Stimulated activated CD4-positive, alpha-beta T cell treated with anti-CD3 and anti-CD28 coated beads, Interleukin-2, amount 100 ng/mL, for 4 hours (primary cell): ENCODE measurements at places on chromosomes 11 and 22.

DNA sequence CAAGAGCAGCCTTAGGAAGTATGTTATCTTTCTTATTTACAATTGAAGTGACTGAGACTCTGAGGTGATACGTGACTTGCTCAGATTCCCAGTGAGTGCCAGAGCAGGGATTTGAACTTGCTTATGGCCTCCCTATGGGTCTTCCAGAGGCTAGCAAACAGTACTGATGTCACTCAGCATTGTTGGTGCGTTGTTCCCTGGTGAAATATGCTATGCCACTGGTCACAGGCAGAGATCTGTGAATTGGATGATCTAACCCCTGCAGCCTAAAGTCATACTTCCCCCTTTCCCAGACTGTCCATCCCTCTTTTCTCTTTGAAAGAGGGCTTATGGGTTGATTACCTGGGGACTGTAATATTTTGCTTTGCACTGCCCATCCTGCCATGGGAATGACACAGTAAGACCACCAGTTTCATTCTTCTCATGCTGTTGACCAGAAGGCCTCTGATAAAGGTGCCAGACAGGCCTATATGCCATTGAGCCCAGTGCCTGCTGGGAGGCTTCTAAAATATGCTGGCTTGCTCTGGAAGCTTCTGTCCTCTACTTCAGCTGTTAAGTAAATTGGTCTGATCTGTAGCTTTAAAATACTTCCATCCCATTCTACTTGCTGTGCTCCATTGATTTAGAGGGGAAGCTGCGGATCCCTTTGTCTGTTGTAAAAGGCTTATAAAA, 152.2 kb upstream of the E2F8 start:
- no peak for DNase-seq

GRCh38 chr11:2693271-2694261, 6.2 kb downstream of the KCNQ1OT1 start:
- no peak for DNase-seq

DNA sequence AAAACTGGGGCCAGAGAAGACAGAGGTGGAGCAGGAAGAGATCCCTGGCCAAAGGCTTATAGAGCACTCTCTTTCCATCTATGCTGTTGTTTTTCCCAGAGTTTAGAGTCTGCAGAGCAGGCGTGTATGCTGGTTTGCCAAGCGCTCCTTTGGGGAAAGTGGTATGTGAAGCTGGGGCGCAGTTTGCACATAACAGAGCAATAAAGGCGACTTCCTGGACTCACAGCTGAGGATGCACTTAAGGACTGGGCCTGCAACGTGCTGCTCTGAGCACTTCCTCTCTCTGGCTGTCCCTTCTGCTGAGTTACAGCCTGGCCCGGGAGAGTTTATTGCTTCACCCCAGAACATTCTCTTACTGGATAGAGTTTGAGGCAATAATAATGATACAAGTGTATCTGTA, 41.7 kb downstream of the THAP12 start:
- DNase-seq: no peak

DNA sequence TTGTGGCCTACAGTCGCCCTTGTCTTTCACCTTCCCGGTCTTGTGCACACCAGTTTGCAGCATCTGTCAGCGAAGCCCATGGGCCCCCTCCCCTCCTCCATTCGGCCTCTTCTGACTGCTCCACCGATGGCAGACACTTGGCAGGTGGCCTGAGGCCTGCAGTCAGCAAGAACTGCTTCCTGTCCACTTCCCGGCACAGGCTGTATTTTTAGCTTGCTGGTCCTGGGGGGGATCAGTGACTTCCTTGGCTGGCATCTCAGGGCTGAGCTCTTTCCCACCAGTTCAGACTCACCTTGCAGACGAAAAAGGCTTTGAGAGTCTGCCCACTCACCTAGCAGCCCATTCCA, 106.4 kb downstream of the SYN3 start:
- no peak for DNase-seq

DNA sequence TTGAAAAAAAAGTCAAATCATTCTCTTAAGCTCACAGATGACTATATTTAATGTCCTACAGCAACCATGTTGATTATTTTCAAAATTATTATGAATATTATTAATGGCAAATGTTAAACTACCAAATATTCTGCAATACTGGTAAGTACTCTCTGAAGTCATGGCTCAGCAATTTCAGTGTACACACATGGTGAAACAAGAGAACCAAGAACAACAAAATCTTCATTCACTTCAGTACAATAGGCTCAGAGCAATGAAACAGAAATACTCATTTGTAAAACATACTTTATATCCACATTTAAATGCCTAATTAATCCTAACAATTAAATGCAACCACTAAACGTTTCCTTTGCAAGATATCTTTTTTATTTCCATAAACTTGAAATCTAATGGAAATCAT, 347.2 kb downstream of the TTC28 start:
- DNase-seq: no peak

GRCh38 chr22:43828725-43828997, 16.6 kb upstream of the EFCAB6 start:
- DNase-seq: no peak

DNA sequence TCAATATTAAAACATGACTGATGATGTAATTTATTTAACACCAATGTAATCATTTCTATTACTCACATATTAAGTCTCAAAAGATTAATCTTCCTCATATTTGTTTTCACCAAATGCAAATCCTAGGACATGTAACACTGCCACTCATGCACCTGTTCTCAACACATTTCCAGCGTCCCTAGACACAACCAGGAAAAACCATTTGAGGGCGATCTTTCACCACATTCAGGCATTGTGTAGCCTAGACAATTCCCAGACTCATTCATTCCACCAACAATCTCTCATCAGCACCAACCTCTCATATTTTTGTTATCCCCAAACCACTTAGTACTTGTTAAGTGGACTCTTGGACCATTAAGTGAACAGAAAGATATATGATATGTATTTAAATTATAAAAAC, 66.1 kb downstream of the SLC36A4 start:
- DNase-seq: no peak

DNA sequence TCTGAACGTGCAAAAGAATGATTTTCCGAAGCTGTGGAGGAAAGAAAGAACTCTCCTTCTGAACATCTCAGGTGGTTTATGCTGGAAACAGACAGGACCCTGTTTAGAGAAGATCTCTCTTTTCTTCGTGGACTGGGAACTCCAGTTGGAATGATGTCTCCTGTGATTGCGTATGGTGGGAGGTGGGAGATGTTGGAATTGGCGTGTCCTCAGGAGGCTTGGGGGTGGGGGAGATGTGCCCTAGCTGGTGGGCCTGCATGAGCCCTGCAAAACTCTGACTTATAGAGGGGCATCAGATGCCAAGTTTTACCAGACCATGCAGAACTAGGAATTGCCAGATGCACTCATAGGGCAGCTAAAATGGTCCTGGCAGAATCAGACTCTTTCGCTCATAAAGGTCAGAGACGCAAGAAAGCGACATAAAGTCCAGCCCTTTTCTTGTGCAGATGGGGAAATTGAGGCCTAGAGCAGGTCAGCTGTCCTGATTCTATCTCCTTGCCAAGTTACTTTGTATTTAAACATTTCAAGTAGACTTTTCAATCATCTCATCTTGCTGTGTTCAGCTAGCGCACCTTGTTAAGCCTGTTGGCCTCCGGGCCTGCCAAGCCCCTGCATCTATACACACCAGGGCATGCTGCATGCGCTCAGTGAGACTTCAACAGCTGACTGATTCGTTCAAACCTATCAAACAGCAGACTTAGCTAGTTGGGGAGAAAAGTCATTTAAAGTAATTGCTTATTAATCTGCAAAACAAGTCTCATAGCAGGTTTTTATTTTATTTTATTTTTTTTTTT, 34.2 kb upstream of the EHF start:
- DNase-seq: no peak

GRCh38 chr22:17964156-17964555, 60.2 kb downstream of the MICAL3 start:
- DNase-seq: no peak

DNA sequence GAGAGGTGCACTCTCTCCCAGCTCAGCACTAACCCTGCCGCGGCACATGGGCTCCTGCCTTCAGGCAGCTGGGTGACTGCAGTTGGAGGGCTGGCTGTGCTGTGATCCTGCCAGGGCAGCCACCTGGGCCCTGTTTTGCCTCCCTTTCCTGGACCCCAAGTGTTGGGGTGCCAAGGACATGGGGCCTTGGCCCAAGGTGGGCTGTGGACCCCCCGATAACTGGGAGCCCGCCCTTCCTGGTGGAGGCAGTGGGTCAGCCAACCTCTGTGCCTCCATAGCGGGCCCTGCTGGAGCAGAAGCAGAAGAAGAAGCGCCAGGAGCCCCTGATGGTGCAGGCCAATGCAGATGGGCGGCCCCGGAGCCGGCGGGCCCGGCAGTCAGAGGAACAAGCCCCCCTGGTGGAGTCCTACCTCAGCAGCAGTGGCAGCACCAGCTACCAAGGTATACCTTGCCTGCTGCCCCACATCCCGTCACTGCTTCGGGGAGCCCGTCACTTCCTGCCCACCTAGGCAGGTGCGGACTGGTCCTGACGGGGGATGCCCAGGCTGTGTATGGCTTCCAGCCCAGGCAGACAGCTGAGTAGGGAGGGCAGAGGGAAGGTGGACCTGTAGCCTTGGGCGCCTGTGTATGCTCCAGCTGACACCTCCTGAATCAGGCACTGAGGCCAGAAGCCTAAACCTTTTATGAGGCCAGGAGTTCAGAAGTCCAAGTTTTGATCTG, 8.9 kb downstream of the TUB start:
- DNase-seq: no peak

GRCh38 chr11:27427183-27427980, 45.2 kb downstream of the LGR4 start:
- DNase-seq: no peak

DNA sequence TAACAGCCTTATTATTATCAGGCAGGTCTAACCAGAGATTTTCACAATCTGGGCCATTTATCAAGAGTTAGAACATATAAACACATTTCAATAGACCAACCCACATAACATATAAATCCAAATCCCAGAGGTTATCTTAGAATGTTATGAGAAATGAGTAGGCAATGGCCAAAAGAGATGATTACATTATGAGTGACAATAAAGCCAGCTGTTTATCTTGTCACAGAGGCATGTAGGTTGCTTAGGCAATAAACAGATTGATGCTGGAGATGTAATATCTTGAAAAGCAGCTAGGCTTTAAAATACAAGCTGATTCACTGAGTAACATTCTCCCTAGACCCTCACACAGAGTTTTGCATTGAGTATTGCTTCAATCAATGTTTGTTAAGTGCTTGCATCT, 148.5 kb upstream of the SESN3 start:
- DNase-seq: no peak

- no peak for DNase-seq
Measured at GRCh38 chr11:104380358-104380757, 216.4 kb upstream of the PDGFD start.

DNA sequence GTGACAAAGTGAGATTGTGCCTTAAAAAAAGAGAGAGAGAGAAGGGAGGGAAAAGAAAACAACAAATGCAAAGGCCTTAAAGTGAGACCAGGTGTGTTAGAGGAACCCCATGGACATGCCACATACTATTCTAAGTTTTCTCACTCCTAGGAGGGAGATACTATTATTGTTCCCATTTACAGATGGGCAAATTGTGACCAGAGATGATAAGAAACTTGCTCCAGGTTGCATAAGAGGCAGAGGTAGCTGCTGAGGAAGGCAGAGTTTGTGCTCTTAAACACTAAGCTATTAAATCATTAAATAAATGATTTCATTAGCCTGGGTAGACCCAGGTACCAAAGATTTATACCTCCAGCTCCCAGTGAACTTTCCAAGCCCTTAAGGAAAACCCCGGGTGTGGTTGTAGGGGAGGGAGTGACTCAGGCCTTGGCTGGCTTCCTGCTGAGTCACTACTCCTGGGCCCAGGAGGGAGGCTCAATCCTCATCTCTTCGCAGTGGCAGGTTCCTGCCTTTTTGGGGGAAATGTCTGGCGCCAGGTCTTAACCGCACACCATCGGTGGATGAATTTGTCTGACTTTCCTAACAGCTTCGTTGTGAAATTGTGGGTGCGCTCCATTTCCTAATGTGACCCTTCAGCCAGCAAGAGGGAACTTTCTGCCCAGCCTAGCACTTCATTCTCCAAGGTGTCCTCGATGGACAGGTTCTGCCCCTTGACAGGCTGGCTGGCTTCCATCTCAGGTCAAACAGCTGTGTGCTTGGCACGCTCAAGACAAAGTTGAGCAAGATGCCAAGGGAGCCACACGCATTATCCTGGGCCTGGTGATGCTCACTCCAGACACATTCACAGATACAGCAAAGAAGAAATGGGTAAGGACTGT, 33.4 kb upstream of the PTPRJ start:
- DNase-seq: no peak

DNA sequence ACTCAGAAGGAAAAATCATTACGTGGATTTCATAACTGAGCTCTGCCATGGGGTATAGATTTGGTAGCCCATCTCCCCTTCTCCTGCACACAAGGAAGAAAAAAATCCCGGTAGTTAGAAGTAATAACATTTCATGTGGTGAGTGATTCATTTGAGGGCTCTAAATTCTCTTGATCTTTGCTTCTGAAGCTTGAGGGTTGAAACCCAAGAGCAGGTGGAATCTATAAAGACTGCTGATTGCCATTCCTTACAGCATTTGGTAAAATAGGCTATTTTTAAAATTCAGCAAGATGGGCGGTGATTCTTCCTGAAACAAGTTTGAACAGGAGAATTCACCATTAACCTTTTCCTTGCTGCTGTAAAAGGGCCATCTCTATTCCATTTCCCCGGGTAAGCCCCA, 266.1 kb downstream of the CADM1 start:
- DNase-seq: no peak

- no peak for DNase-seq
Measured at GRCh38 chr11:128587415-128587814, at the start of gene ETS1. Gene ETS1 (minus strand): TSS chr11:128587558. CDS start chr11:128573130, 14,428 bp downstream.

DNA sequence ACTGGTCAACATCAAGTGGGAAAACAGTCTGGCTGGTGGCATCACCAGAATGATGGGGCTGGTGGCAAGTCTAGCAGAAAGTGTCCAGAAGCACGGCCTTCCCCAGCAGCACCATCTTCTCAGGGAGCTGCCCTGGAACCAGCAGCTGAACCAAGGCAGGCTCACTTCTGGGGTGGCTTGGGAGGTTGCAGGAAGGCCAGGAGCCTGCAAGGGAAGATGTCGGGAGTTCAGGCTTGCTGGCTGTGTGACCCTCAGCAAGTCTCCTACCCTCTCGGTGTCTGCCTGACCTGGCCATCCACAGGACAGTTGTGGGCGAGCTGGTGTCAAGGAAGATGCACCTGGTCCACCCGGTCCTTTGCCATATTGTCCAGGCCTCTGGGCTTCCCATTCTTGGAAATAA, 2.3 kb upstream of the PNPLA5 start:
- no peak for DNase-seq

DNA sequence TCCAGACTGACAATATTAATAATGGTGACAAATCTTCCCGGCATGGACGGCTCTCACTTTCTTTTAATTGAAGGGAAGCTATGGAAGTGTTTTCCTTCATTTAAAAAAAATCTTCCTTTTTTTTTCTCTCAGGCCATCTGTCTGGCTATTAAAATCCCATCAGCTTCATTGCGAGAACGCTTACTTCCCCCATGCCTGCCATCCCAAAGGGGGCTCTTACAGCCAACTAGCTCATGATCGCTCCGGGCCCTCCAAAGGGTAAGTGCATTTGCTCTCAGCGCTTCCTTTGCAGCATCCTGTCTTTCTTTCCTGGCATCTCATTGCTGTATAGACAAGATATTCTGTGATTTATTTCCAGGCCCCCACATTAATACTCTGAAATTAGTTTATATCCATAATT, 20.7 kb downstream of the CACNG2 start:
- no peak for DNase-seq

- no peak for DNase-seq
Measured at GRCh38 chr11:117143390-117143789, 697 bp upstream of the PAFAH1B2 start.
